ENCODE measurements at places on chromosomes 6 and 20. TPM values are rescaled to one million over a fixed set of nuclear protein-coding genes. Genes with fewer than 3 reads are reported as not detected.

The FILIP1 gene
- 1.1 TPM for total RNA-seq

- DNase-seq: no peak
- H3K36me3 ChIP-seq: no peaks in the 10 kb centered on the region
- H3K27ac ChIP-seq: peak overlapping the region; percentile 65
- no peaks in the 10 kb centered on the region for H3K4me1 ChIP-seq
- no peak overlapping the region for H3K4me3 ChIP-seq
- H3K27me3 ChIP-seq: no peaks in the 10 kb centered on the region
Observed at GRCh38 chr20:33554914-33555420, 65.1 kb downstream of the CBFA2T2 start.

DNA sequence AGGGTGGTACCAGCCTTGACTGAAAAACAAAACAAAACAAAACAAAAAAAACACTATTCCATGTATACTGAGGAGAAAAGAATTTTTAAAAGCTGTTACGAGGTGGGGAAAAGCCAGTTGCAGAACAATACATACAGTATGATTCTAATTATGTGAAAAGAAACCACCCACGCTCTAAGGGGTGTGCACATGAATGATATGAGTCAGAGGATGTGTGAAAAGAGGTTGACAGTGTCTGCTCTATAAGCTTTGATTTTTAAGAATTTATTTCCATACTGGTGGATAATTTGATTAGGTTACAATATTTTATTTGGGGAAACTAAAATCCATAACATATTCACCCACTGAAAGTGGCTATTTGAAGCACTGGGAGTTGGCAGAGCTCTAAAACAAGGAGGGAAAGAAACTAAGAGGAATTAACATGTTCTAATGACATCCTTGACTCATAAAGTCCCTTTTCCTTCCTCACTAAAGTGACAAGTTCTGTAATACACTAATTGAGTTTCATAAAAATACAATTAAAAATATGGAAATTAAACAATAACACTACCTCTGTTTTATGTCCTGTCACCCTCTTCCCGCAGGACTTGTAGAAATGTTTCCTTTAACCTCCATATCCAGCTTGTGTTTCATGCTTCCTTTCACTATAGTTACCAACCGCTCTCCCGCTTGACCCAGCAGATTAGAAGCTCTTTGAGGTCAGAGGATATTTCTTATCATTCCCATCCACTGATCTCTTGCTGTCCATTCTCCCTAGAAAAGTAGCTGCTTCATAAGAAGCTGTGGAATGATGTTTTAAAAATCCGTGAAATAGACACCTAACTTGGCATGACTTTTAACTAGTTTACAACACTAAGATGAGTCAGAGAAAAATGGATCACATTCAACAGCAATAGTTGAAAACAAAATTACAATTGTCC is 118.6 kb upstream of the CCDC28A start:
- no peaks in the 10 kb centered on the region for H3K27me3 ChIP-seq
- no peaks in the 10 kb centered on the region for H3K4me1 ChIP-seq
- no peak overlapping the region for H3K27ac ChIP-seq
- H3K4me3 ChIP-seq: no peak overlapping the region
- no peaks in the 10 kb centered on the region for H3K36me3 ChIP-seq

- no peaks in the 10 kb centered on the region for H3K4me1 ChIP-seq
- no peaks in the 10 kb centered on the region for H3K36me3 ChIP-seq
- H3K27me3 ChIP-seq: no peaks in the 10 kb centered on the region
- peak overlapping the region; percentile 80 for H3K4me3 ChIP-seq
- peak overlapping the region; percentile 88 for H3K27ac ChIP-seq
- no peak for DNase-seq
Observed at GRCh38 chr6:83068616-83069015, 1.1 kb downstream of the DOP1A start.

The TAAR9 gene
- not detected for total RNA-seq

DNA sequence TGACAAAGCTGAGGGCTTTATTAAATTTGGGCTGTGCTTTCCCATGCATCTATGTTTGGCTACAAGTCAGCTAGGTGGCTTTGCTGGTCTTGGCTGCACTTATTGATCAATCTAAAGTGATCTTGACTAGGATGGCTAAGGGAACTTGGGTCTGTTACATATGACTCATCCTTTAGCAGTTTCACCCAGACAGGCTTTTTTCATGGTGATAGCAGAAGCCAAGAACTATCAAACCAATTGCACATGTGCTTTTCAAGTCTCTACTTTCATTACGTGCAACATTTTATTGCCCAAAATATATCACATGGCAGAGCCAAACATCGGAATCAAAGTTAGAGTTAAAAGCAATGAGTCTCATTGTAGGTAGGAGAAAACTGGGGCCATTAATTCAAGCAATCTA is 626.3 kb downstream of the TENT5A start:
- no peaks in the 10 kb centered on the region for H3K27me3 ChIP-seq
- DNase-seq: no peak
- no peaks in the 10 kb centered on the region for H3K4me1 ChIP-seq
- no peak overlapping the region for H3K27ac ChIP-seq
- no peak overlapping the region for H3K4me3 ChIP-seq
- no peaks in the 10 kb centered on the region for H3K36me3 ChIP-seq

The ZNF831 gene
- total RNA-seq: 11.6 TPM

- DNase-seq: no peak
- H3K4me3 ChIP-seq: no peak overlapping the region
- no peaks in the 10 kb centered on the region for H3K36me3 ChIP-seq
- H3K27ac ChIP-seq: no peak overlapping the region
- H3K4me1 ChIP-seq: no peaks in the 10 kb centered on the region
- H3K27me3 ChIP-seq: no peaks in the 10 kb centered on the region
Observed at GRCh38 chr6:7237653-7238188, 75.3 kb downstream of the SSR1 start.

DNA sequence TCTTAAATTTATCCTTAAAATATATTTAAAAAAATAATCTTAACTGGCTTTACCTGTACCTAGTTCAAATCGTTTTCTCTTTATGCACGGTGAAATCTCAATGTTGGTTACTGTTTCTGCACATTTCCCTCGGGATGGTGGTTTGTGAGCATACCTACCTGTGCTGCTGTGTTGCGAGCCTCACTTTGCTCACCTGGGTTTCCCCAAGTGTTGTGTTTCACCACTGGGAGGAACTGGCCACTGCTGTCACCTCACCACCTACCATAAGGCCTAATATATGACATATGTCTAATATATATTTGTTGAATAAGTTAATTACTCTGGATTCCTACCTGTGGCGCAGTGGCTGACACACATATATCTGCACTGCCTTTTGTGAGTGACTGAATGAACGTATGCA is 493.5 kb upstream of the FLRT3 start:
- no peak overlapping the region for H3K27ac ChIP-seq
- no peak for DNase-seq
- H3K4me1 ChIP-seq: no peaks in the 10 kb centered on the region
- H3K4me3 ChIP-seq: no peak overlapping the region
- H3K36me3 ChIP-seq: no peaks in the 10 kb centered on the region
- no peaks in the 10 kb centered on the region for H3K27me3 ChIP-seq
